Ecto neural progenitor cell (in vitro differentiated cells): ENCODE measurements at places on chromosomes 6 and 20.

DNA sequence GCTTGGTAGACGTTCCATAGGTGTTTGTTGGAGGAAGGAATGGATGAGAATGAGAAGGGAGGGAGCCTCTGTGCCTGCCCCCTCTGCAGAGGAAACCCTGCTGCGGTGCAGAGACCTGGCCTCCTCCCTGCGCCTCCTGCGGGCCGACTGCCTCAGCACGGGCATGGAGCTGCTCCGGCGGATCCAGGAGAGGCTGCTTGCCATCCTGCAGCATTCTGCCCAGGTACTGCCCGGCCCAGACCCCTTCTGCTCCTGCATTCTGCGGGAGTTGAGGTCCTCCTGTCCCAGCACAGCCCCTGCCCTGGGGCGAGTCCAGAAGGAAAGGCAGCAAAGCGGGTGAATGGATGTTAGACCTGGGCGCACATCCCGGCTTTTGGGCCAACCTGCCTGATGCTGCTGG lies 6.1 kb downstream of the DNPH1 start:
- no peak for DNase-seq

- DNase-seq = no peak
Observed at GRCh38 chr20:56945057-56945456, 316.0 kb downstream of the TFAP2C start.

DNA sequence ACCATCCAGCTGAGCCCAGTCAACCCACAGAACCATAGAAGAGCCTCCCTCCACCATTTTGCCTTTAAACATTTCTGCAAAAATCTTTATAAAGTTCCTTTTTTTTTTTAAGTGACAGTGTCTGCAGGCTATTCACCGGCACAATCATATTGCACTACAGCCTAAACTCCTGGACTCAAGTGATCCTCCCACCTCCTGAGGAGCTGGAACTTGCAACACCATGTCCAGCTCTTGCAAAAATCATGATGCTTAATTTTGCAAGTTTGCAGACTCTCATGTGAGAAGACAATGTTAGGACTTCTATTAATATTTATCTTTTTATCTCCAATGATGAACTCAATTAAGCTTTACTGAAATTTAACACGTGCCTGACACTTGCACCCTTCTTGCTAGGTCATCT lies 88.8 kb downstream of the INSM1 start:
- no peak for DNase-seq

- no peak for DNase-seq
Observed at GRCh38 chr6:14100138-14100537, 17.4 kb upstream of the CD83 start.

GRCh38 chr20:41475503-41475902 lies 108.9 kb upstream of the EMILIN3 start:
- DNase-seq = no peak

DNA sequence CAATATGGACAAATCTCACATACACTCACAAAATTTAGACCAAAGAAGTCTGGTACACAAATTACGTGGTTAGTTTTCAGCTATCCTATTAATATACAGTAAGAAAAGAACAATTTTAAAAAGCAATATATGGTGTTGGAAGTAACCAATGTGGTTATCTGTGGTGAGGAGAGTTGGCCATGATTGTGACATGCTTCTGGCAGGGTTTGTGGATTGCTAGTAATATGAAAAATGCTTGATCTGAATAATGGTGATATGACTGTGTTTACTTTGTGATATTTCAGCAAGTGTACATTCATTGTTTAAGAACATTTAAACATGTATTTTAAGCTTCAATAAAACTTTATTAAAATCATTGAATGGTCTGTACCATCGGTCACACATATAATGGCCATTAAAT lies 99.1 kb downstream of the ADGB start:
- DNase-seq = no peak

DNA sequence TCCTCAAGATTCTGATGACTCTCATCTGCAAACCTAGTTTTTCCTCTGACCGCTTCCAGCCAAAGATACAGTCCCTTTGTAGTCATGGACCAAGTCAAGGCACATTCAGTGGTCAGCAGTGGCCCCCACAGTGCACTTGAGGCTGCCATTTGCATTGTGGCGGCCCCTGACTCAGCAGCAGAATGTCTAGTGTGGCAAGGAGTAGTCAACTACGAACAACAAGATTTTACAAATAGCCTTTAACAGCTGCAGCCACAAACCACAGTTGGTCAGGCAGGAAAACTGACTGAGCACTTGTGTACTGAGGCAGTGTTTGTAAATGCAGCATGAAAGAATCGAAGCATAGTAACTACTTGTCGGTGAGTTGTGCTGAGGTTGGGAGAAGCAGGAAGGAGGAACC lies 49.6 kb downstream of the SLC2A12 start:
- DNase-seq = peak; percentile 47

GRCh38 chr6:84618836-84619235 lies 145.6 kb downstream of the TBX18 start:
- DNase-seq = peak; percentile 56

GRCh38 chr20:33947709-33948295 lies 45.9 kb upstream of the RALY start:
- DNase-seq = peak; percentile 66

DNA sequence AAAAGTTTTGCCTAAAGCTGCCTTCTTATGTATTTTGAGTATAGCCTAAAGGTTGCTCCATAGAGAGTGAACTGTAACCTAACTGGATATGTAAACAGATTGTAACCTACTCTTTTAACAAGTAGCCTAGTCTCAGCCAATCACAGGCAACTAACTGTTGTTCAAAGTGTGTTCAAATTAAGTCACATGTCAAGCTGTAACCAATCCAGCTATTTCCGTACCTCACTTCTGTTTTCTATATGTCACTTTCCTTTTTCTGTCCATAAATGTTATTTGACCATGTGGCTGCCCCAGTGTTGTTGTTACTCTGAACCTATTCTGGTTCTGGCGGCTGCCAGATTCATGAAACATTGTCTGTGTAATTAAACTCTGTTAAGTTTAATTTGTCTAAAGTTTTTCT lies 47.4 kb upstream of the RNGTT start:
- no peak for DNase-seq

DNA sequence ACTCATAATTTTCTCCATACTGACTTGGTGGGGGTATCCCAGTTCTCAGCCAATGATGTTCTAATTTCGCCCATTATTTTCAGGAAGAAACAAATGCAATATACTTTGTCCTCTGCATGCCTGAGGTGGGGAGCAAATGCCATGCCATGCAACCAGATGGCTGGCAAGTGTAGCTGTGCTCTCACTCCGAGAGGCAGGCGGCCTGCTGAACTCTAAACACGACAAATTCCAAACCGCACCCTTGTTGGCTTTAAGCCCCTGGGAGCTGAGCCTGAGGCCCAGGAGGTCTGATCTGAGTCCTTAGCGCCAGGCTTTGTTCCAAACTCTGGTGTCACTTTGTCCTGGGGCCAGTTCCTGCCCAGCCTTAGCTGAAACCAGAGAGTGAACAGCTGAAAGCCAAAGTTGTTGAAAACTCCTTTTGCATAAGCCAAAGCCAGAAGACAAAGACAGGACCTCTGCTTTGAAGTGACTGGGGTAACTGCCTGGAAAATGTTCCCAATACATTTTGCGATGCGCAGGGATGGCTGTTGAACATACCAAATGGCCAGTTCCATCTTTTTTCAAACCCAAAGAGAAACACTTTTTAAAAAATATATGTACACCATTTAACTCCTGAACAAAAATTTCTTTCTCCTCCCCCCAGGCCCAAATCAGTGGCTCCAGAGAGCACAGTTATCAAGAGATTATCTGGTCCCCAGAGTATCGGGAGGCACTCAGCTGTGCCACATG lies 46.2 kb downstream of the TTI1 start:
- peak; percentile 59 for DNase-seq

- no peak for DNase-seq
Observed at GRCh38 chr6:33453393-33454008, 875 bp upstream of the ZBTB9 start.

DNA sequence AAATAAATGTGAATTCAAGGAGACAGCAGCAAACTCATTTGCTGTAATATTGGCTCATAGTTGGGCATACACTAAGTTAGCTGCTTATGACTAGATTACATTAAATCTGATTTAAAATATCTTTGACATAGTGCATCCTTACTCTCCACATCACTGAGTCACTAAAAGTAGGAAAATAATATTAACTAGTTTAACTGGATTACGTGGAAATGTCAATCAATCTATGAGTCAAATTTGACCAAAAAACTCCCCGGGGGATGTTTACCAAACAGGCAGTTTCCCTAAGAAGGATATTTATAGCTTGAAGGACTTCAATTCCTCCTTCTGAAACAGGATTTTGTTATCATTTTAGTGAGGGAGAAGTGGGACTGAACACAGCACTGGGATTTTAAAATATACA lies 366.5 kb downstream of the ESR1 start:
- no peak for DNase-seq

DNA sequence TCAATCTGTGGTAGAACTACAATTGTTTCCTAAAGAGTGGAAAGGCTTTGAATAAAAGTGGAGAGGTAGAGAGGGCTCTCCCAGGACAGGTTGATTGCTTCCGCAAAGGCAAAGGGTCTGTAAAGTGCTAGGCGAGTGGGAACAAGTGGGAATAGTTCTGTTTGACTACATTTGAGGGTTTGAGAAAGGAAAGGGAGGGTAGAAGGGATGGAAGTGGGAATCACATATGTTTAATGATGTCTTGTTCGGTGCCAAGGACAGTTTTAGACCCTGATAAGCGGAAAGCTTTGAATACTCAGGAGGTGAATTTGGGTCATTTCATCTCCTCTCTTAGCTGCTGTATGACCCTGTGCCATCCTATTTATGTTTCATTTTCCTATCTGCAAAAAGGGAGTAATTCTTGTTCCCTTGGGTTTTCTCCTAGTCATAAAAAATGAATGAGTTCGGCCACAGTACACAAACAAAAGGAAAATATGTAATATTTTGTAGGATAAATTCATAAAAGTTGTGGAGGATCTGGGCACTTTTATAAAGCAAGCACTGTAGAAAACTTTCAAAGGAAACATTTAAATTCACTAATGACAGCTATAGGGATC lies 1.7 kb upstream of the PIM1 start:
- DNase-seq = no peak

DNA sequence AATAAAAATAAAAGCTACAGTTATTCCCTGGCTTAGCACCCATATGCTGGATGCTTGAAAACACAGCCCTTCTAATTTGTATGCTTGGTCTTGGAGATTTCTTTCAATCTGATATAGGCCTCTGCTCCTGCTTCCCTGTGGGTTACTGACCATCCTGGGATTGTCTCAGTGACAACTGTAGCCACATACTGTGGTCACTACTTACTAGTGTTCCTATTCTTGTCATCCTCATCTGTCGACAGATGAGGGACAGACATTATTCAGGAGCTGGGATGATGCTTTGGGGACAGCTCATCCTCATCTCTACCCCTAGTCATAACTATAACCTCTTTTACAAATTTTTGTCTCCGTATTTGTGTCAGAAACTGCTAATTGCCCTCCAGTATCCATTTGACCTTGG lies 388.9 kb upstream of the MAP3K7 start:
- DNase-seq = no peak

DNA sequence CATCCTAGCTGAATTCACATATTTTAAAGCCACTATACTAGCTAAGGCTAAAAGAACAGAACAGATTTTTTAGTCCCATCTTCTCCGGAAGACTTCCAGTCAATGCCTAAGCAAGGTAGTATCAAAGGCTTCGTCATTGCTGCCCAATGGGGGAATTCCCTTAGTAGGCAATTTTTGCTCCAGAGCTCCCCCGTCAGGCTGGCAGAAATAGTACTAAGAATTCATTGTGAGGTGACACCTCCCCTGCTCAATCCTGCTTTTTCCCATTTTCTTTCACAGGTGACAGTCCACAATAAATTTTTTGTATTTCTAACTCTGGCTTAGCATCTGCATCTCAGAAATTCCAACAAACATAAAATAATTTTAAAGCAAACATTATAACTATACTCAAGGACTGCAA lies 52.8 kb upstream of the SRSF6 start:
- no peak for DNase-seq

- no peak for DNase-seq
Observed at GRCh38 chr6:113672491-113673149, 184.5 kb upstream of the MARCKS start.

DNA sequence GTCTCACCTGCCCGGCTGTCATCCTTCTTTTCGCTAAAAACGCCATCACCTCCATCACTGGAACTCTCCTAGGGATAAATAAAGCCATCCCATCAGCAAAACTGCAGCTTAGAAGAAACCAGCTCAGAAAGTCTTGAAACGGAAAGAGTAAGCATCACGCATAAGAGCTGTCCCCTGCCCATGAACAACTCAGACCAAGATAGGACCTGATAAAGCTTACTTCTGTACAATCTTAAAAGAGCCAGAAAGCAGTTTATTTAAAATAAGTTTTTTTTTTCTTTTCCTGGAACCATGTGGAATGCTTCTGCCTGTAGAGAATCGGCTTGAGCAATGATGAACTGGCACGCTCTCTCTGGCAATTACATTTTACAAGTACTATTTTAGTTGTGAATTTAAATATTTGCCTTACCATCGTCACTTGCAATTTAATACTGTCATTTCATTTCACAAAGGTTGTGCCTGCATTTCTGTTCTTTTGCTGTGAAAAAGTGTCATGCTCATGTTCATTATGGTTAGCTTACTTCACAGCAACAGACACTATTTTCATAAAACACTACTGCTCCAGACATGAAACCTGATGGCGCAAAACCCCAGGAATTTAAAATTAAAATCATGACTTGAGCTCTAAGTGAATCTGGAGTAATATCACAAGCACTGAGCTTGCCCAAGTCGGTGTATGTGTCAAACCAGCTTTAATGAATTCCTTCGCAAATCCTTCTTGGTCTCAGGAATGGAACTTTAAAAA lies 59.6 kb upstream of the EMILIN3 start:
- no peak for DNase-seq

DNA sequence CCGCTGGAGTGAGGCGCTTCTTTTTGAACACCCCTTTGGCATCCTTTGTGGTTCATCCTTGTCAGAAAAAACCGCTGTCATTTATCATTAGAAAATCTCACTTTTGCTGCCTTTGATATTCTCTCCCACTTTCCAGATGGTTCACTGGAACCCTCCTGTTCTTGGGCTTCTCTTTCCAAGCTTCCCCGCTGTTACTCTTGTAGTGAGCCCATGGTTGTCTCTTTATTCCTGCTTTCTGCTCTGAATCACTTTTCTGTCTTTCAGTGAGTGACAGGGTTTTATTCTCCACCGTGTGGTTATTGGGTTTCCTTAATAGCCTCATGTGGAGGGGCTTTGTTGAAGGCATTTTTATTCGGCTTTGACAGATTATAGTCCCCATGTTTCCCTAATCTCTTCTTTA lies 117.0 kb downstream of the FARS2 start:
- no peak for DNase-seq

- DNase-seq = no peak
Observed at GRCh38 chr6:16688436-16688835, 72.8 kb downstream of the ATXN1 start.

- DNase-seq = no peak
Observed at GRCh38 chr6:158850807-158851115, 31.6 kb upstream of the EZR start.

- DNase-seq = no peak
Observed at GRCh38 chr6:45655745-45656476, 278.2 kb upstream of the SUPT3H start.
